ENCODE measurements at places on chromosomes 12 and 14. TPM values are rescaled to one million over a fixed set of nuclear protein-coding genes. Genes with fewer than 3 reads are reported as not detected.

Gene CDH24
- 1.8 TPM for total RNA-seq

Gene RD3L
- total RNA-seq, result not detected

Gene RNASE1
- total RNA-seq, result not detected

Gene GPR162
- under 0.01 TPM for total RNA-seq

Gene CCDC198
- total RNA-seq, result not detected

Measured in melanocyte of skin (primary cell).